ENCODE measurements at places on chromosomes 7 and 10.

- DNase-seq = no peak
These were observed 364.8 kb downstream of the SFMBT2 start for GRCh38 chr10:7045891-7046599.

DNA sequence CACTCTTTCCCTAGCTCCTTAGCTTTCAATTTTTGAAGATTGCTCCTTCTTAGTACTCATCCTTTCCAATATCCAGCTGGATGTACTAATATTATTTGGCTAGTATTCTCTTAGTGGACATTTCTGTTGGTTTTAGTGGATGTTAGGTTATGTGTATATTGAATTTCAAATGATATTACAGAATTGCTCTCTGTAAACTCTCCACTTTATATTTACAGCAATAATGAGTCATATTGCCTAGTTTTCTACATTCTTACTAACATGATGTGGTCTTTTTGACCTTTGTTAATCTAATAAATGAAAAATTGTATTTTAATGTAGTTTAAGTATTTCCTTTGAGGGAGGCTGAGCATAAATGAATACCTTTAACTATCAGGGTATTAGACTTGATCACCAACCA is 69.4 kb downstream of the BICC1 start:
- no peak for DNase-seq

GRCh38 chr10:16477757-16478156 is 40.9 kb downstream of the PTER start:
- no peak for DNase-seq

GRCh38 chr10:132983252-132984007 is 41.1 kb upstream of the CFAP46 start:
- DNase-seq = no peak

- DNase-seq = no peak
These were observed 138.1 kb downstream of the NOC3L start for GRCh38 chr10:94224656-94225055.

DNA sequence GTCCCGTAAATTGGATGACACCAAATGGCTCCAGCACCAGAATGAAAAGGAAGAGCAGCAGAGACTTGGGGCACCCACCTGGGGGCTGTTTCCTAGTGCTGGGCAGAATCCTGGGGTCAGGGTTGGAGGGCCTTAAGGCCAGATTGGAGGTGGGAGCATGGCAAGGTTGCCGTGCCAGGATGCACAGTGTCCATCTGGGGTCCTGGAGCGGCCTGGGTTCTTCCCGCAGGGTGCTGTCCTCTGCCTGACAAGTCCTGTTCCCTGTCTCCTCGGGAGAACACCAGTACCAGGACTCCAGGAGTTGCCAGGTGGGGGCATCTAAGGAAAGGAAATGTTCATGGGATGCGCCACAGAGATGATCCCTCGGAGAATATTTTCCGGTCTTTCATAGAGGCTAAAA is 42.8 kb downstream of the MGMT start:
- no peak for DNase-seq

GRCh38 chr10:98086837-98087708 is 47.4 kb upstream of the R3HCC1L start:
- no peak for DNase-seq

- no peak for DNase-seq
These were observed 49.9 kb downstream of the ANK3 start for GRCh38 chr10:60339757-60340156.

DNA sequence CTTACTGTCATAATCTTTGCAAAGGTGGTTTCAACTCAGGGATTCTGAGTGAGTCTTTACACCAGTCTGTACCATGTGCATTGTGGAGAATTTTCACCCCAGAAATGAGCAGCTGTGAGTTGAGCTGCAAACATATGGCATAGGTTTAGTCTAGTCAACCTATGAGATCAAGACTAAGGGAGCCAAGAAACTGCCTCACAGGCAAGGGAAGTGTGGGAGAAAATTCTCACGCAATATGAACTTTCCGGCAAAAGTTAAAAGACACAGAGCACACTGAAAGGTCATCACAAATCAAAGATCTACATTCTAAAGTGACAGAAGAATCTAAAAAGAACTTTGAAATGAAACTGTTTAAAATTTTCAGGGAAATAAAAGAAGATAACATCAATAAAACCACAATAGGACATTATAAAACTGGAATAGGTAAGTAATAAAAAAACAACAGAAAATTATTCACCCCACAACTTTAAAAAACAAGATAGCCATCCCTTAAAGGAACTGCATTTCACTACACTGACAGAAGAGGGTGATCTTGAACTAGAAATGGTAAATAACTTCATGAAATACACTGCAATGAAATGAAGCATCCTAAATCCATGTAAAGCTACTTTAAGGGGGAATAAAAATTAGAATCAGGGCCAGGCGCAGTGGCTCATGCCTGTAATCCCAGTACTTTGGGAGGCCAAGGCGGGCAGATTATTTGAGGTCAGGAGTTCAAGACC is 63.5 kb downstream of the LGI1 start:
- DNase-seq = no peak

DNA sequence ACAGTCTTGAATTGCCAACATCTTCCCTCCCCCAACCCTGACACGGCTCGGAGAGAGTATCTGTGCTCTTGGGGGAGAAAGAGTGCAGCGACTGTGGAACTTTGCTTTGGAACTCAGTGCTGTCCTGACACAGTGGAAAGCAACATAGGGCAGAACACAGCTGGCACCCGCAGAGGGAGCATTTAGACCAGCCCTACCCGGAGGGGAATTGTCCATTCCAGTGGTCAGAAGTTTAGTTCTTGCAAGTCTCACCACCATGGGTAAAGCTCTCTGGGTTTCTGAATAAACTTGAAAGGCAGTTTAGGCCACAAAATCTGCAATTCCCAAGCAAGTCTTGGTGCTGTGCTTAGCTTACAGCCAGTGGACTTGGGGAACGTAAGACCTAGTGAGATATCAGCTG is 34.9 kb downstream of the TFEC start:
- no peak for DNase-seq

- no peak for DNase-seq
These were observed 36.4 kb upstream of the ASL start for GRCh38 chr7:66039094-66039670.

DNA sequence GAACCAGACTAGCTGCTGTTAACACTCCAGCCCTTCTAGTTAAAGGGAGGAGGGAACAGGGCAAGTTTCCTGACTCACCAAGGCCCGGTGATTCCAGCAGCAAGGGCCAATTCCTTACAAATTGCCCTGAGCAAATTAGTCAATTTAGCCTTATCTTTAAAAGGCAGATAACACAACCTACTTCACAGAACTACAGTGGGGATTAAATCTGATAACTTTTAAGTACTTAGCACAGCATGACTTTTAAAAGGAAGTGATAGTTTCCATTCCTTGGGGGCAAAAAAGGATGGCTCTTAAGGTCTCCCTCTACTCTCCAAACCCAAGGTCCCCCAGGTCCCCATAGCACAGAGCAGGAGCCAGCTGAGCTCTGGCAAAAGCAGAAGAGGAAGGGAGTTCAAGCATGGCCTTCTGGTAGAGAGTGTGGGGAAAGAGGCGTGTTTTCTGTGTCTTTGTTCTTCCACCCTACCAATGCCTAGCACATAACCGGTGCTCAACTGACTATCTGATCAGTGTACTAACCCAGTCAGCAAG is 4.0 kb downstream of the CDCA7L start:
- DNase-seq = no peak

GRCh38 chr7:64885520-64886240 is 17.4 kb upstream of the ZNF273 start:
- no peak for DNase-seq

- no peak for DNase-seq
These were observed 66.8 kb downstream of the CD36 start for GRCh38 chr7:80705130-80705781.

- DNase-seq = no peak
These were observed 64.4 kb downstream of the LHPP start for GRCh38 chr10:124525751-124526600.

DNA sequence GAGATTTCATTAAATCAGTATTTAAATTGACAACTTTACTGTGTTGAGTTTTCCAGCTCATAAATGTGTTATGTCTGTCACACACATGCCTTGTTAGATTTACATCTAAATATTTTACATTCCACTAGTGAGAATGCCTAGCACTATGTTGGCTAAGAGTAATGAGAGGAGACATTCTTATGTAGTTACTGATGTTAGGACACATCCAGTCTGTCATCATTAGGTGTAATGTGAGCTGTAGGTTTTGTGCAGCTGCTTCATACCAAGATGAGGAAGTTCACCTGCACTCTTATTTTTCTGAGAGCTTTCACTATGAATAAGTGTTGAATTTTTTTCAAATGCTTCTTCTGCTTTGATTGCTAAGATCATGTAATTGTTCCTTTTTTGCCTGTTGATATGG is 218.0 kb upstream of the IGFBP3 start:
- no peak for DNase-seq

GRCh38 chr7:76262683-76263402 is 39.6 kb upstream of the HSPB1 start:
- no peak for DNase-seq

- DNase-seq = no peak
These were observed 12.3 kb upstream of the MYPN start for GRCh38 chr10:68096913-68097516.

DNA sequence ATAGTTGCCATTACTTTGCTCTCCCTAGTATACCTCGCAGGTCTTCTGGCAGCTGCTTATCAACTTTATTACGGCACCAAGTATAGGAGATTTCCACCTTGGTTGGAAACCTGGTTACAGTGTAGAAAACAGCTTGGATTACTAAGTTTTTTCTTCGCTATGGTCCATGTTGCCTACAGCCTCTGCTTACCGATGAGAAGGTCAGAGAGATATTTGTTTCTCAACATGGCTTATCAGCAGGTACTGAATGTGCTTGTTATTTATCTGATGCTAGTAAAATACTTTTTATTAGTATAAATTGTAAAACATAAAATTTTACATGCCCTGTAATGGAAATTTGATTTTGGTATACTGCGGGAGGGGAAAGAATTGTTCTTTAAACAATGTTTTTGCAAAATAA is 15.7 kb downstream of the STEAP2 start:
- no peak for DNase-seq

DNA sequence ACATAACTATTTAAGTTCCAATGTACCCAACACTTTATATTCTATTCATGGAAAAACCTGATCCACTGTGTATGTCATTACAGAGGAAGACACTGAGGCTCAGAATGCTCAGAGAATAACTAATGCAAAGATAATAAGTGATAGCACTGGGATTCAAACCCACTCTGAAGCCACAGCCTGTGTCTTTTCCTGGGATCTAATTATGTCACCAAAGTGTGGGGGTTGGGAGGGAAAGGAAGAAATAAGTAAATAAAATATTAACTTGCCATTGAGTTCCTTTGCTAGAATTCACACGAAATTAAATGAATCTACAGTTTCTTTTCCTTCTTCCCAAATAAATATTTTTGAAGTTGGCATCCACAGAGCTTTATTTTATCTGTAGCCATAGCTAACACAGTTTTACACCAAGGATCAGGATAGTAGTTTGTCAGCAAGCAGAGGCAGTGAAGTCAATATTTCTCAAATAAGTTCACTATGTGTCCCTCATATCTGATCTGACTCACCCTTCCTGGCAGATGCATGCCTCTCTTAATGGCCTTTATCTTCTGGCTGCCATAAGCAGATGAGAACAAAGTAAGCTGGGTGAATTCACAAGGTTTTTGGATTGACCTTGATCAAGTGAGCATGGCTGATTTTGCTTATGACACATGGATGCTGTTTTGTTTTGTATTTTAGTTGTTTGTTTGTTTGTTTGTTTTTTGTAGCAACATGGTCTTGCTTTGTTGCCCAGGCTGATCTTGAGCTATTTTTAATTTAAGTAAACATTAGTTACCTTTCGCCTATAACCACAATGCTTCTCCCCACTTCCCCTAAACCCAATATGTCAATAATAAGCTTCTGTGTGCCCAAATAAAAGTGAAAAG is 6.3 kb downstream of the RAPGEF5 start:
- no peak for DNase-seq

DNA sequence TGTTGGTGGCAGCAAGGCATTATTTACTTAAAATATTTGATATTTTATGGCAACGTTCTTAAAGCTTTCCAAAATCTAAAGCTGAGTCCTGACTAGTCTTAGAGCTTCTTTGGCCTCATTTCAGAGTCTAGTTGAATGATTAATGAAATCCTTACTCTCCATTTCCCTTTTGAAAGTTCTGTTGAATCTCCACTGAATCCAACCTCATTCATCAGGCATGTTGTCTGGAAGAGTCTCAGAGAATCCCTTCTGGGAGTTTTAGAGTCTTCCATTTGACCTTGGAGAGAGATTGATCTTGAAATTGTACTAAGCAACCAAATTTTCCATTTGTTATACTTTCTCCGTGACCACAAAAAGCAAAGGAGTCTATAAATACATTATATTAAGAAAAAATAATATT is 198.5 kb upstream of the TMEM196 start:
- DNase-seq = no peak

DNA sequence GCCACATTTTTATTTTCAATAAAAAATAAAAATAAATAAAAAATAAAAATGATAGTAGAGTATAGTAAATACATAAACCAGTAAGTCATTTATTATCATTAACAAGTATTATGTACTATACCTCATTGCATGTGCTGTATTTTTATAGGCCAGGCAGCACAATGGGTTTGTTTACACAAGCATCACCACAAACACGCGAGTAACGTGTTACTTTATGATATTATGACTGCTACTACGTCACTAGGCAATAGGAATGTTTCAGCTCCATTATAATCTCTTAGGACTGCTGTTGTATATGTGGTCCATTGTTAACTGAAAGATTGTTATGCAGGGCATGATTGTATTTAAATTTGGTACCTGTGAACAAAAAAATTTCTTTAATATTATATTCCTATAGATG is 20.8 kb upstream of the SDHAF3 start:
- no peak for DNase-seq

DNA sequence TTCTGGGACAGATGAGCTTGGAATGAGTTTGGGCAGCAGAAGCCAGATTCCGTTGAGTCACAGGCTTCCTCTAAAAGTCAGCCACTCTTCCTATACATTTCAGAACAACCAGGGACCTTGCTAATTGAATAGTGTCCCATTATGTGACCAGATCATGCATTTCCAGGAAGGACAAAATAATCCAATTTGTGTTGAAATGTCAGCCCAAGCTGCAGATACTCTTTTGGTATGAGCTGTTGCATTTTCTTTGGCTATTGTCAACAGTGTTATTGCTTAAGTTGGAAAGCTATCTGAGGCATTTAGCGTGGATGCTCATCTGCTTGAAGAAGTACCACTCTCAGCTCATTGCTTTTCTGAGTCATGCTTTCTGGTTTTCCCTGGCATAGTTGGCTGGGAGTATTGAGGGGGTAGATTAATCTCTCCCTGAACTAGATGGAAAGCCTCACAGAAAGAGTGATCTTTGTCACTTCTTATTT is 223.7 kb upstream of the HABP2 start:
- DNase-seq = no peak
